ENCODE measurements at places on chromosomes 16 and 17. TPM values are rescaled to one million over a fixed set of nuclear protein-coding genes. Genes with fewer than 3 reads are reported as not detected.
A peak's percentile ranks its signal among the peaks of the same experiment; 100 is the strongest.

GJD3 gene
- total RNA-seq, result 0.38 TPM

KCTD19 gene
- total RNA-seq, result not detected

MMP28 gene
- 29.1 TPM for total RNA-seq

PSMD12 gene
- 15.9 TPM for total RNA-seq

GPR142 gene
- not detected for total RNA-seq

DNA sequence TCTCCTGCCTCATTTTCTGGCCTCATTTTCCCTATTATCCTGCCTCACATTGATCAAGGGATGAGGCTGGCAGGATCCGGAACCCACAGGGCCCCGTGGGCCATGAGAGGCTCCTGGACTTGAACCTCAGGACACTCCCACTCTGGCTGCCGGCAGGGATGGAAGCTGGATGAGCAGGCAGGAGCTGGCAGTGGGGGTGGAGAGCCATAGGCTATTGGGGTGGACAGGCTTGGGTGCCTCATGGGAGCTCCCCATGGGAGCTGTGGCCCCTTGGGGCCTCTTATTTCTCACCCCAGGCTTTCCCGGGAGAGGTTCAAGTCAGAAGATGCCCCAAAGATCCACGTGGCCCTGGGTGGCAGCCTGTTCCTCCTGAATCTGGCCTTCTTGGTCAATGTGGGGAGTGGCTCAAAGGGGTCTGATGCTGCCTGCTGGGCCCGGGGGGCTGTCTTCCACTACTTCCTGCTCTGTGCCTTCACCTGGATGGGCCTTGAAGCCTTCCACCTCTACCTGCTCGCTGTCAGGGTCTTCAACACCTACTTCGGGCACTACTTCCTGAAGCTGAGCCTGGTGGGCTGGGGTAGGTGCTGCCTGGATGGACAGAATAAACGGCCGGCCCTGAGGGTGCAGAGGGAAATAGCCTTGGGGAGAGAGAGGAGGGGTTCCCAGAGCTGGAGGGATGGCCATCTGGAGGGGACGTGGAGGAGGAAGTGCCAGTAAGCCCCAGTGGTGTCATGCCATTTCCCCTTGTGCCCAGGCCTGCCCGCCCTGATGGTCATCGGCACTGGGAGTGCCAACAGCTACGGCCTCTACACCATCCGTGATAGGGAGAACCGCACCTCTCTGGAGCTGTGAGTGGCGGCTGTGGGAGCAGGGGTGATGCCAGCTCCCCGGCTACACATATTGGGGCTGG is 10.7 kb upstream of the DRC7 start:
- DNase-seq, result no peak
- no peak overlapping the region for H3K27ac ChIP-seq
- no peaks in the 10 kb centered on the region for H3K4me1 ChIP-seq
- H3K27me3 ChIP-seq, result no peaks in the 10 kb centered on the region
- H3K36me3 ChIP-seq, result no peaks in the 10 kb centered on the region
- no peak overlapping the region for H3K4me3 ChIP-seq

DNA sequence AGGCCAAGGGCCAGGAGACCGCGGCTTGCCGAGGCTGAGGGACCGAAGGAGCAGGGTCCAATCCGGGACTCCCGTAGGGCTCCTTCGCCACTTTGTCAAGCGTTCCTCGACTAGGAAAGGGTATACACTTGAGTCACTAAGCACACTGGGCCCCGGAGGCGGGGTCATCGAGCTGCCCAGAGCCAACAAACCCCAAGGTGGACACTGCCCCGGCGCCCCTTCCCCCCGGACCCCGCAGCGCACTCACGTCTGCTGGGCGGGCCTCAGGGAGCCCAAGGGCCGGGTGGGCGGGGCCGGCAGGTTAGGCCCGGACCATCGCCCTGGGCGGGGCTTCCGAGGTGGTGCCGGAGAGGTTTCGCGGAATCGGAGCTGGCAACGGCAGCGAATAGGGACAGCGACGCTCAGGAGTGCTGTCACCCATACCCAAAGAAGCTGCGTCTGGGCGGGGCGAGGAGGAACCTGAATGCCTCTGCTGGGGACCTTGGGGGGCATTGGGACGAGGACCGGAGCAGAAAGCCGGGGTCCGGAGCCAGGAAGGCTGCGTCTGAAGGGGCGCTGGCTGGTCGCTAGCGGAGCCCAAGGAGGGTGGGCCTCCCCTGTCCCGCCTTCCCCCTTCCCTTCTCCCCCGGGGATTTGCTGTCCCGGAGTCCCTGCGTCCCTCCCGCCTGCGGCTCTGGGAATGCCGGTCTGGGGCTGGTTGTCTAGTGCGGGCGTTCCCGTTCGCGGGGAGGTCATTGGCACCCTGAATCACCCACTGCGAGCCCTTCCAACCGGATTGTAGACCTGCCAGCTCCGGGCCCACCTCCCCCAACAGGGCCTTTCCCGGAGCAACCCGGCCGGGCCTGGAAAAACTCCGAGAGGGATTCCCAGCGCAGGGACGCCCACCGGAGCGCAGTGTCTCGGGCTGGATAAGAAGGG is 118.2 kb upstream of the SMURF2 start:
- H3K27me3 ChIP-seq, result no peaks in the 10 kb centered on the region
- H3K4me3 ChIP-seq, result peak overlapping the region; percentile 47
- DNase-seq, result no peak
- H3K4me1 ChIP-seq, result peaks cover 67% of the 10 kb centered on the region

DNA sequence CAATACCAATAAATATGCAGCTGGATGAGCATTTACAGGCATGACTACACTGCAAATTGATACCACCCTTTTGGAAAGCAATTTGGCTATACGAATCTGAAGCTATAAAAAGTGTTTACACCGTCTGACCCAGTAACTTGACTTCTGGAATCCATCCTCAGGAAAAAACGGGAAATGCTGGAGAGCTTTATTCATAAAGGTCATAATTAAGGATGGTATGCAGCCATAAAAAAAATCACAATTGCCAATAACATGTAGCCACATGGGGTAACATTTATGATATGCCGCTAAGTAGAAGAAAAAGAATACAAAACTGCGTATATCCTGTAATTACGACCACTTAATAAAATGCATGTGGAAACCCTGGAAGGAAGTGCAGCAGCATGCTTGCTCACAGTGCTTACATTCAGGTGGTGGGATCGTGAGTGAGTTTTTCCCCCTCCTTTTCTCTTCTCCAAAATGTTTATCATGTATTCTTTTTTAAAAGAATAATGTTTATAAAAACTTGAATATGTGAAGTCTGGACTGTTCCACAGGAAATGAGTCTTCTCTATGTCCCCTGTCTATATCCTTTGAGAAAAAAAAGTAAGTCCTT is 34.2 kb downstream of the COPRS start:
- no peak for DNase-seq
- H3K4me1 ChIP-seq, result no peaks in the 10 kb centered on the region
- H3K4me3 ChIP-seq, result no peak overlapping the region
- no peak overlapping the region for H3K27ac ChIP-seq
- H3K36me3 ChIP-seq, result no peaks in the 10 kb centered on the region

GRCh38 chr16:88746506-88746905 is 38.5 kb downstream of the PIEZO1 start:
- H3K36me3 ChIP-seq, result peaks cover 45% of the 10 kb centered on the region
- no peaks in the 10 kb centered on the region for H3K27me3 ChIP-seq
- no peak overlapping the region for H3K4me3 ChIP-seq
- H3K4me1 ChIP-seq, result peaks cover 19% of the 10 kb centered on the region
- no peak for DNase-seq

DNA sequence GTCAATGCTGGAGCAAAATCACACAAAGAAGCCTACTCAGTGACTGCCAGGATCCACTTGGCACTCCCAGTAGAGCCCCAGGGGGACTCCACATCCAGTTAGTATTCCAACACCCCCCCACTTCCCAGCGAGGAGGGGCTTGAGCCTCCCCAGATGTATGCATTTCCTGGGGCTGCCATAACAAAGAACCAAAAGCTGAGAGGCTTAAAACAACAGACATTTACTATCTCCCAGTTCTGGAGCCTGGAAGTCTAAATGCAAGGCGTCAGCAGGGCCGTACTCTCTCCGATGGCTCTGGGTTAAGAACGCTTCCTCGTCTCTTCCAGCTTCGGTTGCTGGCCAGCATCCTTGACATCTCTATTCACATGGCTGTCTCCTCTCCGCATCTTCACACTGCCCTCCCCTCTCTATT is 23.0 kb upstream of the GNA13 start:
- H3K4me3 ChIP-seq, result no peak overlapping the region
- H3K27me3 ChIP-seq, result no peaks in the 10 kb centered on the region
- peaks cover 9% of the 10 kb centered on the region for H3K4me1 ChIP-seq
- H3K27ac ChIP-seq, result no peak overlapping the region
- no peaks in the 10 kb centered on the region for H3K36me3 ChIP-seq

DNA sequence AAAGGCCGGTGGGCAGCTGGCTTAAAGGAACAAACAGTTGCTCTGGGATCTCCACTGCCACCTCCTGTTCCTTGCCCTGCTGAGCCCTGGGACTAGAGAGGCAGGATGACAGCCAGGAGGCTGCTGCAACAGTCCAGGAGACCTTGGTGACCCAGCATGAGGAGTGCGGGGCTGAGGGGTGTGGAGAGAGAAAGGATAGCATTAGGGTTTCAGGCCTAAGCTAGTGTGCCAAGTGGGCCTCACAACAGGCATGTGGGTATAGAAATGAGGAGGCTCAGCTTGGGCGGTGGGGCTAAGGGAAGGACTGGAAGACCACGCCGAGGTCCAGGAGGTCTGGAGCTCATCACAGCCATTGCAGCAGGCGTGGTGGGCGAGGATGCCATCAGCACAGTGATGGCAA is 39.8 kb downstream of the SDK2 start:
- H3K4me1 ChIP-seq, result no peaks in the 10 kb centered on the region
- no peak overlapping the region for H3K4me3 ChIP-seq
- no peak overlapping the region for H3K27ac ChIP-seq
- no peak for DNase-seq

GRCh38 chr17:73968680-73969079 is 234.8 kb upstream of the RPL38 start:
- H3K27ac ChIP-seq, result no peak overlapping the region
- H3K36me3 ChIP-seq, result no peaks in the 10 kb centered on the region
- H3K27me3 ChIP-seq, result no peaks in the 10 kb centered on the region
- no peak for DNase-seq
- H3K4me1 ChIP-seq, result no peaks in the 10 kb centered on the region

GRCh38 chr17:82668631-82669099 is 20.4 kb upstream of the WDR45B start:
- no peak for DNase-seq
- peaks cover 10% of the 10 kb centered on the region for H3K36me3 ChIP-seq
- no peaks in the 10 kb centered on the region for H3K4me1 ChIP-seq
- no peaks in the 10 kb centered on the region for H3K27me3 ChIP-seq
- peak overlapping the region; percentile 75 for H3K27ac ChIP-seq

- no peaks in the 10 kb centered on the region for H3K27me3 ChIP-seq
- no peak for DNase-seq
- H3K36me3 ChIP-seq, result peaks cover 49% of the 10 kb centered on the region
- H3K27ac ChIP-seq, result peak overlapping the region; percentile 35
- no peak overlapping the region for H3K4me3 ChIP-seq
- H3K4me1 ChIP-seq, result peaks cover 26% of the 10 kb centered on the region
Measured at GRCh38 chr17:76000016-76000754, 470 bp upstream of the CDK3 start.

GRCh38 chr17:30336369-30337171 is 2.7 kb upstream of the TMIGD1 start:
- H3K27ac ChIP-seq, result no peak overlapping the region
- no peak for DNase-seq
- no peaks in the 10 kb centered on the region for H3K27me3 ChIP-seq
- no peak overlapping the region for H3K4me3 ChIP-seq
- peaks cover 15% of the 10 kb centered on the region for H3K4me1 ChIP-seq

DNA sequence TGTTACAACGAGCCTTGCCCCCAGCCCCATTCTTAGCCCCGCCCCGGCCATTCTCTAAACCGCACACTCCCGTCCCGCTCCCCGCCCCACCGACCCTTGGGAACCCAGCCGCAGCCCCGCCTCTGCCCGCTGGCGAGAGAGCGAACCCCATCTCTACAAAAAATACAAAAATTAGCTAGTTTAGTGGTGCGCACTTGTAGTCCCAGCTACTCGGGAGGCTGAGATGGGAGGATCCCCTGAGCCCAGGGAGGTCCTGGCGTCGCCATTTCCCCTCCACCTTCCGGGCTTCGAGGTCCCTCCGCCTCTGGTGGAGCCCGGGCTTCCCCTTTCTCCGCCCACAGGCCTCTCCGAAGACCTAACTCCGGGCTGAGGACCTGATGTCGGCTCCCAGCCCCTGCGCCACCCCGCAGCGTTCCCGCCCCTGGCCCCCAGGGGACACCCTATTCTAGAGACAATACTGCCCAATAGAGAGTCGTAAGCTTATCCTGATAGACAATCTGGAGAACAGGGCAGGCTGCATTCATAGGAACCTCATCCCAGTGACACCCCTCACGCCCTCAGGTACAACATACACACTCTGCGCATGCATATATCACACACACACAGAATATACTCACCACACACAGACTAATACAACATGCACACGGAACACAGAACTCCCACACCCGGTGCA is 480 bp upstream of the PROCA1 start:
- H3K4me1 ChIP-seq, result peaks cover 20% of the 10 kb centered on the region
- peak overlapping the region; percentile 89 for H3K27ac ChIP-seq
- H3K36me3 ChIP-seq, result no peaks in the 10 kb centered on the region
- peak overlapping the region; percentile 79 for H3K4me3 ChIP-seq
- DNase-seq, result no peak
- no peaks in the 10 kb centered on the region for H3K27me3 ChIP-seq

Data from esophagus squamous epithelium (tissue), 5 donors.